ENCODE measurements at places on chromosomes 1 and 21. TPM values are rescaled to one million over a fixed set of nuclear protein-coding genes. Genes with fewer than 3 reads are reported as not detected.
A peak's percentile ranks its signal among the peaks of the same experiment; 100 is the strongest.

- H3K4me1 ChIP-seq: no peaks in the 10 kb centered on the region
- no peak for DNase-seq
- H3K27me3 ChIP-seq: no peaks in the 10 kb centered on the region
- H3K4me3 ChIP-seq: no peak overlapping the region
- H3K36me3 ChIP-seq: peaks cover 23% of the 10 kb centered on the region
- no peak overlapping the region for H3K27ac ChIP-seq
Measured at GRCh38 chr1:227004796-227005195, 64.7 kb downstream of the COQ8A start.

DNA sequence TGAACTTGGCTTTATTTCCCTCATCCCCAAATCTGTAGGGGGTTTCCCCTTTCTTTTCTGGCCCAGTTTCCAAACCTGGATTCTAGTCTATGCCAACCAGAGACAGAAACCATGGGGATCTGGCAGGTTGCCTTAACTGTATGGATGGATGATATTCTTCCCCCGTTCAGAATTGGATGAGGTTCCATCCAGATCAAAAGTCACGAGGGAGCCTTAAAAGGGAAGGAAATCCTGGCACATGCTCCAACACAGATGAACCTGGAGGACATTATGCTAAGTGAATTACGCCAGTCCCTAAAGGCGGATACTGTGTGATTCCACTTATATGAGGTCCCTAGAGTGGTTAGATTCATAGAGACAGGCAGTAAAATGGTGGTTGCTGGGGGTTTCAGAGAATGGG, 124.4 kb downstream of the HUNK start:
- no peaks in the 10 kb centered on the region for H3K27me3 ChIP-seq
- no peaks in the 10 kb centered on the region for H3K4me1 ChIP-seq
- H3K36me3 ChIP-seq: no peaks in the 10 kb centered on the region
- DNase-seq: peak; percentile 37
- H3K27ac ChIP-seq: no peak overlapping the region

The MATN1 gene
- total RNA-seq: under 0.01 TPM

The PAQR6 gene
- 0.36 TPM for total RNA-seq

The PDC gene
- total RNA-seq: not detected
